ENCODE measurements at places on chromosomes 1 and 21.

- DNase-seq: no peak
Observed at GRCh38 chr21:32089766-32090165, 189.1 kb downstream of the MIS18A start.

- no peak for DNase-seq
Observed at GRCh38 chr1:246155923-246156322, 351.2 kb downstream of the SMYD3 start.

DNA sequence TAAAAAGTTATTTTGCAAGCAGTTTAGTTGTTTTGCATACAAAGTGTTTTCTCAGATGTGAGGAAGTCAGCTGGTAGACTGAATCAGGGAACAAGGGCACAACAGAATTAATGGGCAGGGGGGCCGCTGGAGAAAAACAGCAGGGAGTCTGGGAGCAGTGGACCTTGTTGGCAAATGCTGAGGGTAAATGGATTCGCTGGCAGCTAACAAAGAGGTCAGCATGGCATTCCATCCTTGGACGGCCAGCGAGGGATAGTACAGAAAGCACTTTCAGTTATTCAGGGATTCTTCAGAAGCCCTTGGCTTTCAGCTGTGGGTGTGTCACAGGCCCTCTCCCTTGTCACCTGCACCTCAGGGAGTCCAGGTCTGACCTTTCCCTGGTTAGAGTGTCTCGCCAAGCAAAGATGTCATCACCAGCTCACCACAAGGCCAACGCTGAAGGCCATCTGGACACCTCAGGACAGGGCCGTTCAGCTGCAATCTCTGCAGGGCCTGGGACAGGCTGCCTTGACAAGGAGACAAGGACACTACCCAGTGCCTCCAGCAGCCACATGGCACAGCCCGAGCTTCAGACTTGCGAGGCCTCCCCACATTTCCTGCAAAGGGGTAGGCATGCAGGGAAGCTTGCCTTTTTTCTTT lies 90.4 kb downstream of the KCNN3 start:
- no peak for DNase-seq

- DNase-seq: peak; percentile 81
Observed at GRCh38 chr1:1435106-1435903, at the start of gene VWA1. Gene VWA1, plus strand, starts transcription at chr1:1435690. Its CDS starts 59 bp downstream, at chr1:1435749.

DNA sequence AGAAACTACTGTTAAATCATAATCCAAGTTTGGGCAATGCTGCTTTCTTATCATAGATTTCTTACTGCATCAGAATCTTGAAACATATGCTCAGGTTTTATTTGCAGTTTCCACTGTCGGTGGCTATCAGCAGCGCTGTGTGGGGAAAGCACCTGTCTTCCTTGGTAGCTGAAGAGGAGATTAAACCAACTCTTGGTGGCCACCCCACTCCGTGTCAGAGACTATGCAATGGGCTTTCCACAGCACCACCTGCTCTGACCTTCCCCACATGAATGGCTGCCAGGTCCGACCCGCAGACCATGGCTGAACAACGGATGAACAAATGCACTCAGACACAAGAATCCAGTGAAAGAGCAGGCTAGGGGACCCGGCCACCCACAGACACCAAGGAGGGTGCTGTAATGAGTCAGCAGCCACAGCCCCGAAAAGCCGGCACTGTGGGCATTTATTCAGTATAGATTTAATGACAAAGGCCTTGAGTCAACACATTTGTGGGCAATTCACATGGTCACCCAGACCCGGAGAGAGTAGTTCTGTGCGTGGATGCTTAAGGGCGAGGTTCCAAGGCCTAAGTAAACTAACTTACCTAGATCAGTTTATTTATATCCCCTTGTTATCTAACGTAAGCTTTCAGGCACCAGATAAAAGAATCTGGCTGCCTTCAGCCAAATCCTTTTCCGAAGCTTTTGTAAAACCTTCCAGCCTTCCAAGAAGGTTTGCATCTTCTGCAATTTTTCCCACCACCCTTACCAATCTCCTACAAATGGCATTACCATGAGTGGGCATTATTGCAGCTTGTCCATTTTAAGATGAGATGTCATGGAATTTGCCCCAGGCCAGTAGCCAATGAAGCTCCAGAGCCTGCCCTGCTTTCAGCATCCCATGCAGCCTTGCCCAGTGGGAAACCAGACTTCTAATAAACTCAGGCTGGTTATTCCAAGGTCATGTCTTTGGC lies 82.7 kb downstream of the HLCS start:
- no peak for DNase-seq

- no peak for DNase-seq
Observed at GRCh38 chr1:181178241-181178879, 89.9 kb downstream of the IER5 start.

- DNase-seq: no peak
Observed at GRCh38 chr21:26528882-26529281, 44.2 kb downstream of the CYYR1 start.

DNA sequence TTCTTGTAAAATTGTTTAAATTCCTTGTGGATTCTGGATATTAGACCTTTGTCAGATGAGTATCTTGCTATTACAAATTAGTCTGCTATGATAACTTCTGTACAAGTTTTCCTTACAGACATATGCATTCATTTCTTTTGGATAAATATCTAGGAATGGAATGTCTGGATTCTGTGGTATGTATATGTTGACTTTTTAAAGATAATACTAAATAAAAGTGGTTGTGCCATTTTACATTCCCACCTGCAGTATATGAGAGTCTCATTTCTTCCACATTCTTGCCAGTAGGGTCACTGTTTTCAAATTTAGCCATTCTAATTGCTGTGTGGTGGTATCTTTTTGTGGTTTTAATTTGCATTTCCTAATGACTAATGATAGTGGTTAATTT lies 53.9 kb downstream of the SYDE2 start:
- DNase-seq: no peak

GRCh38 chr21:34836933-34837505 lies 168.2 kb downstream of the CLIC6 start:
- no peak for DNase-seq

DNA sequence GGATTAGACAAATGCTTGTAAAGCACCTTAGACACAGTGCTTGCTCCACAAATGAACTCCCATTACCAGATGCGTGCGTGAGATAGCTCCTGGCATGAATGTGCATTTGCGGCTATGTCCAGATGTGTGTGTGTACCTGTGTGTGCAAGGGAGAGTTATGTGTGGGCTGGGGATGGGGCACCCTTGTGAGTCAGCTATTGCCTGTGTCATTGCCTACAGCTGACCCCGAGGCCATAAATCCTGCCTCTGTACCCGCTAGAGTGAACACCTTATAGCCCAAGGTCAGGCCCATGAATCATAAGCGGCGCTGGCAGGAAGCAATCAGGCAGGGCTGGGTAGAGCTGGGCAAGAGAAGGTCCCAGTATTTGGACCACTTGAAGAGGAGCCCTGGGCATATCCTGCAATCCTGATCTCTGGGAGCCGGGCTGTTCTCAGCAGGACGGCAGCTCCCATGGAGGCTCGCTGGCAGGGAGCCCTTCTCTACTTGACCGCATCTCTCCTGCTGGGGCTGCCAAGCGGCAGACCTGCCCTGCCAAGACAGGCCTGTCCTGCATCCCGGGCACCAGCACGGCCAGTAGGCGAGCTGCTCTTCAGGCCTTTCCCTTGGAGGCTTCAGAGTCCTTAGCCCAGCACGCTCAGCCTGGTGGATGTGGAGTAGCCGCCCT lies 86.4 kb downstream of the TMEM53 start:
- peak; percentile 59 for DNase-seq

GRCh38 chr1:85947186-85947585 lies 209.4 kb downstream of the COL24A1 start:
- DNase-seq: no peak

DNA sequence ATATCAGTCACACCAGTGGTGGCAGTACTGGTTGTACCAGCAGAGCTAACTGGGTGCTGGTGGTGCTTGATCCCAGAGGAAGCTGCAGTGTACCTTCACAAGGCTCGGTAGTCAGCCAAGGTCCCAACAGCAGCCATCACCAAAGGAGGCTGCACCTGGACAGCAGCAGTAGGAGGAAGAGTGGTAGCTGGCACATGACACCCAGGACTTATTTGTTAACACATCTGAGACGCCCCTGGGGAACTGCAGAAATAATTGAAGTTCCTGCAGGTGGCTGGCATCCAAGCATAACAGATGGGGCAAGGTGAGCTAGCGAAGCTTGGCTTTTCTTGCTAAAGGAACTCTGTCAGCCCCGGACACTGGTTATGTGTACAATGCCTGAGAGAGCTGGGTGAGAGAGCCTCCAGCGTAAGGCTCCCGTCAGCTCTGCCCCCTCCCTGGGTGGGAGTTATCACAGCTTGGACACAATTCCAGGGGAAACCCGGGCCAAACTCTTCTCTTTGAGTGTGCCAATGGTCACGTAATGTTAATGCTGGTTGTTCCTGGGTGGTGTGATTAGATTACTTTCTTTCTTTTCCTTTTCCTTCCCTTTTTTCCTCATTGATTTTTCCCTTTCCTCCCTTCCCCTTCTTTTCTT lies 29.1 kb upstream of the PARP1 start:
- no peak for DNase-seq

GRCh38 chr21:27422435-27422834 lies 455.5 kb upstream of the ADAMTS5 start:
- no peak for DNase-seq

DNA sequence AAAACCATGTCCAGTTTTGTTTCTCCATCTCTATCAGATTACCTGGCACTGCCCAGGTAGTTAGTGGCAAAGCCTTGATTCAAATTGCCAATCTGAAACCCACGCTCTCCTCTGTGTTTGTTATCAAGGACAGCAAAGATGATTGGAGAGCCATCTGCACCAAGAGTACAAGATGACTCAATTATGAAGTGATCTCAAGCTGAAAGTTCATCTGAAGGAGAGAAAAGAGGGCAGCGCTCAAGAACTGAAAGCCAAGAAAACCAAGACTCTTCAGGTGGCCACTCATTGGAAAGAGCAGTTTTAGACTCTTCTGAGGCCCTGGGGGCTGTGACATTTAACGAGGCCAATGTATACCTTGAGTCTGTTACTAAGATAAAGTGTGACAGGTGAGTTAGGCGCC lies 13.8 kb downstream of the RXRG start:
- no peak for DNase-seq

DNA sequence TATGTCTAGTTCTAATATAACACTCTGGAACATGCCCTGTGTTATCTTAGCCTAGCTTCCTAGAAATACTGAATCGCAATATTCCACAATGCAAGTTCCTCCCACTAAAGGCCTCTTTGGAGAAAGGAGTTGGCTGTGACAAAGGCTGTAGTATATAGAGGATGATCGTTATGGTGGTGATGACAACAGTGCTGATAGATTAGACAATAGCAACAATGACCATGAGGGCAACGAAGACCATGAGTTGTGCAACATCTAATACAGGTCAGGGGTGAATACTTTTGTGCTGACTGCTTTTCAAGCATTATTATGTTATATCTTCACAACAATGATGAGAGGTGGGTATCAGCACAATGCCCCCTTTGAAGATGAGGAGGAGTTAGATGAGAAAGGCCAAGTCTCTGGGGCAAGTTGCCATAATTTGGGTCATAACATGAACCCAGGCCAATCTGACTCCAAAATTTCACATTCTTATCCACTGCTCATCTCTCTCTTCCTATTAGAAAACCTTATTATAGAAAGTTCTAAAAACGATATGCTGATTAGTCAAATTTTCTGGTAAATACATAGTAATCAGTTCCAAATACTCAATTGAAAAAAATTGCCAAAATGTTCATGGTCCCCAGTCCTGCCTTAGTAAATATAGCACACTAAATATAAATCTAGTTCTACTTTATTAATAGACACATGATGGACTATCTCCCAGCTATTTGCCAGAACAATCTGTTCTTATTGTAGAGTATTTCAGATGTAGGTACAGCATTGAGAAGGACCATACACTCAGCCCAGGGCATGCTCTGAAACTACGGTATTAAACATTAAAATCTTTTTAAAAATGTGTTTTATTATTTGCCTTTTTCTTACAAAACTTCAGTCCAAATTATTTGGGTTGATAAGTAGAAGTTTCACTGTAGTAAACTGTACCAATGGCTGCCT lies 37.5 kb downstream of the HIVEP3 start:
- no peak for DNase-seq

- DNase-seq: no peak
Observed at GRCh38 chr1:84390226-84390625, 8.1 kb upstream of the DNASE2B start.

DNA sequence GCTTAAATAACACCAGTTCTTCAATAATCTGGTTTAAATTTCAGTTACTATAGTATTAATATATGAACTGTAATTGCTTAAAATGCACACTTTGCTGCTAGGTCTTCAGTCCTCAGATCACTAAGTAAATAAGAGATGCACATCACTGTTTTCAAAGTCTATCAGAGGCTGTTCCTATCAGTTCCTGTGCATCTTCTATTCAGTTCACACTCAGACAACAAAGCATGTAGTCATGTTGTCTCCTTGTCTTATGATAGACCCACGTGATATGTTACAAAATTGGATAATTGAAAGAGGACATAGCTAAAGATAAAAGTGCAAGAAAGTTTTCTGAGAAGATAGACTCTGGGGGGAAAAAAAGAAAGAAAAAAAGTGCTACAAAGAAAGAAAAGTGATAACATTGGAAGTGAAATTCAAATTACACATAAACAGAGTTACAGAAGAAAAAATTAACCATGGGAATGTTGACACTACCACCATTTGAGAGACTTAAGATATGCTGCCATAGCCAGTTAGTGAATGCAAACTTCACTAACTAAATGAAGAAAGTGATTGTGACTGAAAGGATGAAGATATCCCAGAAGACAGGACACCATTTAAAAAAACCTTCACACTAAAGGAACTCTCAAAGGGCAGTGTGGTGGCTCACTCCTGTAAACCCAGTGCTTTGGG lies 33.9 kb upstream of the TSNAX start:
- no peak for DNase-seq

- no peak for DNase-seq
Observed at GRCh38 chr1:192626366-192627179, 9.4 kb upstream of the RGS13 start.

DNA sequence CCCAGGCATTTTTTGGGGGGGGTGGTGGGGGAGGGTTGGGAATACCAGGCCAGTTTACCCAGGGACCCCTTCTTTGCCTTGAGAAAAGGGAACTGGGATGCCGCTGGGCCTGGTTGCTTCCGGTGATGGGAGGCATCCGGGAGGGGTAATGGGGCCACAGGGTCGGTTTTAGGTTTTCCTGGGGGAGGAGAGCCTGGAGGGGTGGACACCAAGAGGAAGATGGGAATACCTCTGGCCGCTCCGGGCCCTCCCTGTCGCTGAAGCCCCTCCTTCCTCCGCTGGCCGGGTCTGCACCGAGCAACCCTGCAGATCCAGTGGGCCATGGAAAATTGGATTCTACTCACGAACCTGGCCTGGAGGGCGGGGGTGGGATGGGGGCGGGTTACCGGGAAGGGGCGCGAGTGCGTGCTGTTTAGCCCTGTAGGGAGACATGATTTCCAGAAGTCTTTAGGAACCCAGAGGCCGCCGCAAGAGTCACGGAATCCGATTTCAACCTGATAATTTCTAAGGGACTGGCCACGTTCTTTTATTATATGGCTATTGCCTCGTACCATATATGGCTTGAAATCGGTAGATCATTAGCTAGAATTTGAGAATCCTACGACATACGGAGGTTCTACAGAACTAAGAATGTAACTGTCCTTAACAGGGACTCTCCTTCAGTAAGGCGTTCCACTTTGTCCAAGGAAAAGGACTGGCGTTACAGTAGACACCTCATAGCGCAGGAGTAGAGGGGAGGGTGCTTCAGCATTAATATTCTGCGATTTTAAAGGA lies 749 bp downstream of the AKIRIN1 start:
- peak; percentile 35 for DNase-seq
